Liver (tissue), 10 donors: ENCODE measurements at places on chromosomes 16 and 17. TPM values are rescaled to one million over a fixed set of nuclear protein-coding genes. Genes with fewer than 3 reads are reported as not detected.

DNA sequence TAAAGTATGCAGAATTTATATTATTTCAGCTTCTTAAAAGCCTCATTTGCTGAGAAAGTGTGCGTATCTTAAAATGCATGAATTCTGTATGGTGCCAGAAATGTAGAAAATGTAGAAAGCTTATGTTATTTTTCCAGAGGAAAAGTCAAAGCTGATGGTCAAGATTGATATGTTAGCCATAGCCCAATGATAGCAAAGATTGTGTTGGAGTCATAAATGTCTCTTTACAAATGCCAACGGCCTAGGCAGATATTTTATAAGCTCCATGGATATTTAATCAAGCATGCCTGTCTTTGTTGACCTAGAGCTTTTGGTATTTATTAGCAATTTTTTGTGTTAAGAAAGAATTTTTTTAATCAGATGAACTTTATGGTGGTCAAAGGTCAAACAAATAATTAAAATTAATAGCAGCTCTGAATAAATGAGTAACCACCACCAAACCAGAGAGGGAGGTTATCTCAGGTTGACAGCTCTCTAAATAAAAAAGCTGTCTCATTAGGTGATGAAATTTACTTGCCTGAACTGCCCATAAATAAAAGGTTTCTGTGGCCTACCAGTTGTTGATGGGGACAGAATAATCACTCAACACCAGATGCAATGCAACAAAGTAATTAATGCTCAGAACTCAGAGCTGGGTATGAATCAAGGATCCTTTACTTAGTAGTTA, 28.5 kb downstream of the CLEC3A start:
- no peak for DNase-seq

DNA sequence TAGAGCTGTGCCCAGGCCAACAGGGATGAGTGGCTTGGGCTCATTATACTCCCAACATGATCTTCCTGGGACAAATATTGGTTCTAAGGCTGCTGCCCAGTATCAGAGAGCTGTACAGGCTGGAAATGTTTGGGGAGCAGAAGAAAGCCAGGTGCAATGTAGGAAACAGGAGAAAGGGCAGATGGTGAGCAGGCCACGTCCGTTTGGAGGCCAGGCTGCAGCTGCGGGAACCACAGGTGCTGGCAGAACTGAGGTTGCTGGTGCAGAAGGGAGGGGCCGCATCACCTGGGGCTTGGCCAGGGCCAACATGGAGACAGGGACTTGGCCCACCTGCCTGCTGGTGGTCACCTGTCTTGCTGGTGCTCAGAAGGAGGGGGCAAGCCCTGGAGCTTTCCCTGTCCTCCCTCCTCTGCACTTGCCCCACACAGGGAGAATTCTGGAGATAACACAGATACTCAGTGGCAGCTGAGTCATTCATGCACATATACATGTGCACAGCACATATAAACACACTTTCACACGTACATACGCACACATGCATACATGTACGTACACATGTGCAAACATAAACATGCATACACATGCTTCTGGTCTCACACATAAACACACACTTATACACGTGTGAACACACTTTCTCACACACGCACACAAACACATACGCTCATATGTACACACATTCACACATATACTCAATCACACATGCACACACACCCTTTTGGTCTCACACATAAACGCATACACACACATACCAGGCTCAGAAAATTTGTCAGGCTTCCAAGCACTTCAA, 67.7 kb downstream of the WSCD1 start:
- no peak for DNase-seq

DNA sequence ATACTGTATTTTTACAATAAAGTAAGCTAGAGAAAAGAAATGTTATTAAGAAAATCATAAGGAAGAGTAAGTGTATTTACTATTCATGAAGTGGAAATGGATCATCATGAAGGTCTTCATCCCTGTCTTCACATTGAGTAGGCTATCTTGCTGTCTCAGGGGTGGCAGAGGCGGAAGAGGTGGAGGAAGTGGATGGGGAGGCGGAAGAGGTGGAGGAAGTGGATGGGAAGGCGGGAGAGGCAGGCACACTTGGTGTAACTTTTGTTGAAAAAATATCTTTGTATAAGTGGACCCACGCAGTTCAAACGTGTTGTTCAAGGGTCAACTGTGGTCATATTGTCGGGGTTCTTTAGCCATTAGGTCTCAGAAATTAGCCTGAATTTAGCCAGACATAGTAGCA, 50.2 kb downstream of the PIGL start:
- no peak for DNase-seq

DNA sequence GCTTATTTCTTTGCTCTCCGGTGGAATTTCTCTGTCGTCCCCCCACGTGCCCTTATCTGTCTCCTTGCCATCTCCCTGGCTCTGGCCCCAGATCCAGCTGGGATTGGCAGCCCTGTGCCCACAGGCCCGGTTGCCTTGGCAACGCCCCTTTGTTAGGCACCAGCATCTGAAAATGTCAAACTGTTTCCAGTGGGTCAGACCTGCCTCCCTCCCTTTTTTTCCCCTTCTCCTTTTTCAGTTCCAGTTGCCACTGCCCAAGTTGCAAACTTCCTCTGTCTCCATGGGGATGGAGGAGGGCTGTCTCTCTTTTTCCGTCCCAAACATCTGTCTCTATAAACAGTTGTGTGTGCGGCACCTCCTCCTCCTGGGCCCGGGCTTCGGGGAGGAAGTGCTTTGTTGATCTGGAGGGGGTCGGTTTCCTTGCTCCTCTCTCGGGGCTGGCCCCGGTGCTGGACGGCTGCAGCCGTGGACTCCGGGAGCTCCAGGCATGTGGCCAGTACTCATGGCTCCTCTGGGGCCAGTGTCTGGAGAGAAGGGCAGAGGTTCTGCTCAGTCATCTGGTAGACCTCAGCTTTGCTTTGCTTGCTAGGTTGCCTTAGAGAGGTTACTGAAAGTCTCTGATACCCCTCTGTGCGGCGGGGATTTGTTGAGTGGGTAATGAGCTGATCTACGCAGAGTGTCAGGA, 35.3 kb downstream of the SOCS3 start:
- DNase-seq, result no peak

DNA sequence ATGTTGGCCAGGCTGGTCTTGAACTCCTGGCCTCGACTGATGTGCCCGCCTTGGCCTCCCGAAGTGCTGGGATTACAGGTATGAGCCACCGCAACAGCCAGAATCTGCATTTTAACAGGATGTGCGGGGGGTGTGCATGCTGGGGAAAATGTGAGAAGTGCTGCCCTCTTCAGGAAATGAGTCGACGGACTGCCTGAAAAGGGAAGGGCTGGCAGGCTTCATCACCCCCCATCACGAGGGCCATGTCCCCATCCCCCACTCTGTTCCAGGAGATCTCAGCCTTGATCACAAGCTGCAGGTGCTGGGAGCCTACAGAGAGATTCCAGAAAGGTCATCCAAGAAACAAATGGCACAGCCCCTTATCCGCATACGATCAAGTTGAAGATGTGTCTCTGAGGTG, 195.3 kb upstream of the RPL38 start:
- no peak for DNase-seq

DNA sequence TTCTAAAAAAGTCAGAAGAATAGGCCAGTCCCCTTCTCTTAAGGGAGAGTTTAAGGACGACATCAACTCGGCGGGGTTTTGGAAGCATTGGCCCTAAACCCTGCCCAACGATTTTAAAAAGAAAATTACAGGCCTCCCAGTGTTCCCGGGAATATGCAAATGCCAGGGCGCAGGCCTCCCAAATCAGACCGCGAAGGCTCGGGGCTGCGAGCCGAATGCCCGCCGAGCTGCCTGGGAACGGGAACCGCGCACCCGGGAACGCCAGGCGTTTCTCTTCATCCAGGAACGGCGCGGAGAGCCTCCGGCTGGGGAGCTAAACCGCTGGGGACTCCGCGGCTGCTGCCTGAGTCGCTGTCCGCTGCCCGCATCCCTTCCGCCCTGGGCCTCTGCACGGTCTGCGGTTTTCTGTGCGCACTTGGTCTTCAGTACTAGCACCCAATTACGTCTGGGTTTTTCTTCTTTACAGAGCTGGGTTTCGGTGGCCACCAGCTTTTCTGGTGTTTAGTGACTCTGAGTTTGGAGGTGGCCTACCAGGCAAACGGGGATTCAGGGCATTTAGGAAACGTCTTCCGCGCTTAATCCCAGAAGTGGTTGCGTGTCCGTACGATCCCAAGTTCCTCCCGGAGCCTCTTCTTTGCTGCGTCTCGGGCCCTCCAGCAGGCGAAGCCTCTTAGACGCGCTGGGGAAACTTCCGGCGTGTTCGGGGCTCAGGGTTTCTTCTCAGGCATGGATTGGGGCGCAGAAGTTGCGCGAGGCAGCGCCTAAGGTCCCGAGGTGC, 5.7 kb downstream of the IRX5 start:
- DNase-seq, result no peak

Gene KRT31
- not detected for total RNA-seq

Gene PRCD
- 0.75 TPM for total RNA-seq
